Effector memory CD4-positive, alpha-beta T cell (primary cell): ENCODE measurements at places on chromosomes 11 and 22.

DNA sequence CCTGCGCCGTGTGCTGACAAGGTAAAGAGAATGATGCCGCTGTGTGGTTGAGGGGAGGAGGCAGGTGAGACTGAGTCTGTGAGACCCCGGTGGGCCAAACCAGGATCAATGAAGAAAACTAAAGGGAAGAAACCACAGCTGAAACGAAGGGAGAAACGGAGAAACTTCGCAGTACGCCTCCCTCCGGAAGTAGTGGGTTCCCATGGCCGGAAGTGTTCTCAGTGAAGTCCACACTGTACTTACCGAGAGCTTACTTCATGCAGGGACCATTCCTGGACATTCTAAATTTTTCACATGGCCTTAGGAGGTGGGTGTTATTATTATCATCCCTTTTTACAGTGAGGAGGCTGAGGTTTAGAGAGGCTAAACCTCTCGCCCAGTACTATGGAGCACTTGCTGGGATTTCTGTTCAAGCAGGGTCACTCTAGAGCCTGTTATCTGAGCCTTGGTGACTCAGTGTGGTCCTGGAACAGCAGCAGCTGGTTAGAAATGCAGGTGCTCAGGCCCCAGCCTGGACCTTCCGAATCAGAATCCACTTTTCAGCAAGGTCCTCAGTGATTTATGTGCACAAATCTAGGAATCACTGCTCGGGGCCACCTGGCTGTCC is 17.9 kb downstream of the CD5 start:
- DNase-seq, result no peak

DNA sequence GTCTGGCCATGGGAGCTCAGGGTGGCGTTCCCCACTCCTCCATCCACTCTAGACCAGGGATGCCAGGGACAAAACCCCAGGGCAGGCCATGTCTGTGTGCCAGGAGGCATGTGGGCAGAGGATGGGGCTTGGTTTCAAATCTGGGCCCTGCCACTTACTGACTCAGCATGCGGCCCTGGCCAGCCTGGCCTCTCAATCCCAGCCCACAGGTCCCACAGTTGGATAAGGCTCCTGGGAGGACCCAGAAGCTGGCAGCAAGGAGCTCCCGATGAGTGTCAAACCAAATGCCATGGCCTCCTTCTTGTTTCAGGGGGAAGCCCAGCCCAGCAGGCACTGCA is 1290.4 kb downstream of the BRD1 start:
- DNase-seq, result no peak

- no peak for DNase-seq
Measured at GRCh38 chr11:19168090-19168489, 33.7 kb downstream of the CSRP3 start.

- DNase-seq, result no peak
Measured at GRCh38 chr11:110046775-110047380, 46.3 kb upstream of the ZC3H12C start.

- DNase-seq, result no peak
Measured at GRCh38 chr11:60981515-60981914, 10.0 kb downstream of the CD6 start.

- DNase-seq, result no peak
Measured at GRCh38 chr22:50326225-50326955, 422 bp downstream of the DENND6B start.

DNA sequence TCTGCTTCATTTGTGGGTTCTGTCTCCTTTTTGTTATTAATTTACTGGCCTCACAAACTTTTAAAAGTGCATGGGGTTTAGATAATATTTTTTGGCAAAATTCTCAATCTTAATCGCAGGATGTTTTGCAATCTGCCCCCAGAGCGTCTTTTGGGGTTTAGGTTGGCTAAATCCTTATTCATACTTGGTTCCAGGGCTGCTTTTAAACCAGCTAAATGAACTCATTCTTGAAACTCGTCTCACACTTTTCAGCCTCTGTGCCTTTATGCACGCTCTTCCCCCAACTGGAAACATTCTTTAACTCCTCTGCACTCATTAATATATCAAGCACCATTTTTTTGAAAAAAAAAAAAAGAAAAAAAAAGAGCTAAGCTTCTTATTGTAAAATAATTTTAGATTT is 131.7 kb downstream of the KIF18A start:
- DNase-seq, result no peak

GRCh38 chr11:1762537-1763302 is 1.0 kb downstream of the CTSD start:
- no peak for DNase-seq

- DNase-seq, result no peak
Measured at GRCh38 chr11:126739499-126740145, 260.9 kb downstream of the KIRREL3 start.

- no peak for DNase-seq
Measured at GRCh38 chr11:131955904-131956303, 585.5 kb downstream of the NTM start.

- DNase-seq, result no peak
Measured at GRCh38 chr11:61828629-61829407, 718 bp downstream of the FADS2 start.

DNA sequence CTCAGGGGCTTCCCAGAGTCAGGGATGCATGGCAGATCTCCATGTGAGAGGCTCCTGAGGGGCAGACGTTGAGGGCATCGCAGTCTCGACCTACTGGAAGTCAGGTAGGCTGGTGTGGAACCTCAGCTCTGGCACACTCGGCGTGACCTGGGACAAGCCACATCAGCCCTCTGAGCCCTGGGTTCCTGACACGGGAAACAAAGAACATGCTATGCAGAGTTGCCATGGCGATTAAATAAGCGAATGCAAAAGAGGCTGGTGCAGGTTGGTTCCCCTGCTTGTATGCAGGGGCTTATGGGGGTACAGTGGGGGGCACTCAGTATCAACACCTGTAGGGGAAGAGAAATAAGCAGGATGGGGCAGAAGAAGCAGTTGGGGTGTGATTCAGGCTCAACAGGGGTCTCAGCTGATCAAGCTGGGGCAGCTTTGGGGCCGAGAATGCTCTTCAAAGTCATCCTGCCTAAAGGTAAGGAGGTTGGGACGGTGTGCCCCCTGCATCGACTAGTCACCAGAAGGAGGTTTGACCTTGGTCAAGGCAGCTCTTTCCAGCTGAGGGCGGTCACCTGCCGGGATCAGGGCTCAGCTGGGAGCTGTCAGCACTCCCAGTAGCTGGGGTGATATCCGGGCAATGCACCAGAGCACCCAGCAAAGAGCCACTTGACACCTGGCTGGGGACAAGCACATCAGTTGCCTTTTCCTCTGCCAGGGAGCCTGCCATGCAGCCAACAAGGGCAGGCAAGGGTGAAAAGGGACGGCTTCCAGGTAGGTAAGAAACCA is 442.7 kb downstream of the MIAT start:
- no peak for DNase-seq

GRCh38 chr11:33703234-33703633 is 2.6 kb upstream of the C11orf91 start:
- DNase-seq, result no peak

- DNase-seq, result no peak
Measured at GRCh38 chr11:95078526-95078925, 11.1 kb upstream of the ENDOD1 start.

DNA sequence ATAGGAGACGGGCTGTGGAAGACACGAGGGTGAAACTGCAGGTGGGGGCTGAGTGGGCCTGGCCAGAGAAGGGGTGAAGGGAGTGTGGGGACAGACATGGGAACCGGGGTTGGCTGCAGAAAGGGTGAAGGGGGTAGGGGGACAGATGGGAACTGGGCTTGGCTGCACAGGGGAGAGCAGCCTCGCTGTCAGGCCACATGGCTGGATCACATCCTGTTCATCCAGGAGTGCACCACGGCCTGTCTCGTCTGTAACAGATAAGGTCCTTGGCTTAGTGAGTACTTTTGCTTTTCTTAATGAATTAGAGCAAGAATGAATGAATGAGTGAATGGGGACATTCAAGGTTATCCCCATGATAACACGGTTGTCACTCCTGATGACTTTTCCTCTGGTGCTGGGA is 13.5 kb downstream of the FBLN1 start:
- DNase-seq, result no peak

GRCh38 chr11:29389793-29390192 is 627.0 kb downstream of the KCNA4 start:
- no peak for DNase-seq

GRCh38 chr22:42912059-42912458 is 55.0 kb upstream of the ARFGAP3 start:
- DNase-seq, result no peak

DNA sequence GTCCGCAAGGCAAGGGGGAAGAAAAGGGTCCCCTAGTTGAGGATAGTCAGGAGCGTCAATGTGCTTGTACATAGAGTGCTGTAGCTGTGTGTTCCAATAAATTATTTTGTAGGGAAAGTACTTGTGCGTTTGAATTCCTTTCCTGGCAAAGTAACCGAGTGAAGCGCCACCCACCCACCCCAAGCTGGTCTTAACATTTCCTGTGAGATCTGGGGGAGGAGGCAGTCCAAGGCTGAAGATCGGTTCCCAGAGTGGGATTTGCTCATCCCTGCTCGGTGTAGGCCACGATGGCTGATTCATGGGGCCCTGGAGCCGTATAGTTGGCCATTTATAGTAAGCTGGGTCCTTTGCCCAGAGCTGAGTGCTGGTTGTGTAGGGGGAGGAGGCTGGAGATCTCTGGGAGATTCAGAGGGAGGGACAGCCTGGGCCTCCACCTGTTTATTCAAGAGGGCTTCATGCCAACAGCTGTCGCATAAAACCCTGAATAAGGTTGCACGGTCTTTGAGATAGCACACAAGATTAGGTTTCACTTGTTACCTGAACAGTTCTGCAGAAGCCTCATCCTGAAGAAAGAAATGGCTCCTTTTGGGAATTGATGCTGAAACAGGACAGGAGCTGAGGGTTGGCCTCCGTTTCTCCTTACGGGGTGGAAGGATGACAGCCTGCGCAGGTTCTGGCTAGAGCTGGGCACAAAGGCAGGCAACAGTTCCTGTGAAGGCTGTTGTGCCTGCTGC is 2.4 kb downstream of the ATF4 start:
- no peak for DNase-seq

GRCh38 chr11:113468726-113469345 is 6.4 kb downstream of the DRD2 start:
- DNase-seq, result no peak

GRCh38 chr11:74839971-74840370 is 91.3 kb downstream of the RNF169 start:
- no peak for DNase-seq
